Thoracic aorta (tissue), 2 donors: ENCODE measurements at places on chromosomes 12 and 14.

DNA sequence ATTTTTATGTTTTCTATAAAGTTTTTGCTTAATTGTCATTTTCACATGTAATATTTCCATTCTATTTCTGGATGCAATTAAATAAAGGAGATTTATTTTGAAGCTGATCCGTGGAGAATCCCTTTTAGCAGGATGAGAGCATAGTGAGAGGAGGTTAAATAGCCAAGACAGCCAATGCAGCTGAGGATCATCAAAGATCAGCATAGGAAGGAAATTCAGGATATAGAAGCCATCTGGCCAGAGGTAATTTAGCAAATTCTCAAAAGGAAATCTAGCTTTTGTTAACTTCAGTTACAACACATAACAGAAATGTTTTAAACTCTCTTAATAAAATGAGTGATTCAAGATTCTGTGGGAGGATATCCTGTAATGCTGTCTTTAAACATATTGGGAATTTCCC lies 122.8 kb upstream of the PDE3A start:
- H3K27me3 ChIP-seq: no peaks in the 10 kb centered on the region
- H3K27ac ChIP-seq: no peak overlapping the region
- no peaks in the 10 kb centered on the region for H3K4me1 ChIP-seq

GRCh38 chr12:88579601-88580050 lies 645 bp downstream of the KITLG start:
- no peak for DNase-seq
- no peaks in the 10 kb centered on the region for H3K36me3 ChIP-seq
- H3K4me3 ChIP-seq: peak overlapping the region; percentile 88
- peak overlapping the region; percentile 17 for H3K27ac ChIP-seq

DNA sequence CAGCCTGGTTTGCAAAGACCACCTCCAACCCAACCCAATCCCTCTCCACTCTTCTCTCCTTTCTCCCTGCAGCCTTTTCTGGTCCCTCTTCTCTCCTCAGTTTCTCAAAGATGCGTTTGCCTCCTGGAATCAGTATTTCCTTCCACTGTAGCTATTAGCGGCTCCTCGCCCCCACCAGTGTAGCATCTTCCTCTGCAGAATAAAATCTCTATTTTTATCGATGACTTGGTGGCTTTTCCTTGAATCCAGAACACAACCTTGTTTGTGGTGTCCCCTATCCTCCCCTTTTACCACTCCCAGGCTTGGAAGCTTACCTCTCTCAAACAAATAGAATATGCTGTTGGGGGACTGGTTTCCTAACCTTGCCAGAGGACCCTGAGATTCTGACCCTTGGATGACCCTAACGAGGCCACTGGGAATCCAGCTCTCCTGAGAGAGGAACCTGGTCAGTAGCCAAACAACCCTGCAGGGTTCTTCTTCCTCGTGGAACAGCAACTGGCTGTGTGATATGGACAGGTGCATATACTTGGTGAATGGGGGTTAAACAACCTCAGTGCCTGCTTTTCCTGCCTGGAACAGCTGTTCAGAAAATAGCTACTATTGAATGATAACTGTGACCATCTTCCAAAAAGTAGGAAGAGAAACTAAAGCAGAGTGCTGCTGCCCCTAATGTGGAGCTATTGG lies 4.4 kb downstream of the WNT1 start:
- H3K36me3 ChIP-seq: no peaks in the 10 kb centered on the region
- H3K27me3 ChIP-seq: peaks cover 8% of the 10 kb centered on the region
- no peak overlapping the region for H3K4me3 ChIP-seq

- no peaks in the 10 kb centered on the region for H3K4me1 ChIP-seq
- H3K4me3 ChIP-seq: peak overlapping the region; percentile 35
- no peaks in the 10 kb centered on the region for H3K36me3 ChIP-seq
- no peaks in the 10 kb centered on the region for H3K27me3 ChIP-seq
- DNase-seq: no peak
- no peak overlapping the region for H3K27ac ChIP-seq
Measured at GRCh38 chr14:100828031-100828769, 2.3 kb downstream of the MEG3 start.

DNA sequence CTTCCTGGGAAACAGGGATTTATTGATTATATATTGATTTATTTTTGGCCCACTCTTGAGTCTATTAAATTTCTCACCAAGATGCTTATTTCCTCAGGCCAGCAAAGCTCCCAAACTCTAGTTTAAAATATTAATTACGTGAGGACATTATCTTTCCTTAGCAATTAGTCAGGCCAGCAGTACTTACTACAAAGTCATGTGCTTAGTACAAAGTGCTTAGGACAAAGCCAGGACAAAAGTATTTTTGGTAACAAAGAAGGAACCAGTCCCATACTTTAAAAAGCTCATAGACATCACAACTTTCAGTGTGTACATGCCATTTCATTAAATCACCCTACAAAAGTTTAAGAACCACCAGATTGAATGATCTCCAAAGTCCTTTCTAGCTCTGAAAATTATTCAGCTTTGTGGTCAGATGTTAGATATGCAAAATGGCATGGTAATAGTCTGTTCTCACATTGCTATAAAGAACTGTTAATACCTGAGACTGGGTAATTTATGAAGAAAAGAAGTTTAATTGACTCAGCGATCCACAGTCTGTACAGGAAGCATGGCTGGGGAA lies 94.7 kb upstream of the PWP1 start:
- no peak overlapping the region for H3K4me3 ChIP-seq
- H3K36me3 ChIP-seq: no peaks in the 10 kb centered on the region
- DNase-seq: no peak

DNA sequence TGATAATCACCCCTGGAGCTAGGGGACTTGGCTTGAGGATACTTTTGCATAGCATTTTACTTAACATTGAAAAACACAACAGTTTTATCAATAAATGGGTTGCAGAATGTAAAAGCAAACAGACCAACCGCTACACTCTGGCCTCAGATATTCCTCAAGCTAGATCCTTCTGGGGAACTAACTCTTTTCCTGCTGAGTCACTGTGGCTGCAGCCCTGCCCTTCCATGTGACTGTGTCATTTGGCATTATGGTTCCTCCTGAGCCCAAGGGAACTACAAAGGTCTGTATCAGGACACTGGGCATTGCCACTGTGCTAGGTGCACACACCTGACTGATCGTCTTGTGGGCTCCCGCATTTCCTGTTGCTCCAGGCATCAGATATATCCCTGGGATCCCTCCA lies 56.6 kb downstream of the TTC9 start:
- no peak overlapping the region for H3K4me3 ChIP-seq
- H3K27me3 ChIP-seq: no peaks in the 10 kb centered on the region
- peaks cover 13% of the 10 kb centered on the region for H3K4me1 ChIP-seq
- no peaks in the 10 kb centered on the region for H3K36me3 ChIP-seq

DNA sequence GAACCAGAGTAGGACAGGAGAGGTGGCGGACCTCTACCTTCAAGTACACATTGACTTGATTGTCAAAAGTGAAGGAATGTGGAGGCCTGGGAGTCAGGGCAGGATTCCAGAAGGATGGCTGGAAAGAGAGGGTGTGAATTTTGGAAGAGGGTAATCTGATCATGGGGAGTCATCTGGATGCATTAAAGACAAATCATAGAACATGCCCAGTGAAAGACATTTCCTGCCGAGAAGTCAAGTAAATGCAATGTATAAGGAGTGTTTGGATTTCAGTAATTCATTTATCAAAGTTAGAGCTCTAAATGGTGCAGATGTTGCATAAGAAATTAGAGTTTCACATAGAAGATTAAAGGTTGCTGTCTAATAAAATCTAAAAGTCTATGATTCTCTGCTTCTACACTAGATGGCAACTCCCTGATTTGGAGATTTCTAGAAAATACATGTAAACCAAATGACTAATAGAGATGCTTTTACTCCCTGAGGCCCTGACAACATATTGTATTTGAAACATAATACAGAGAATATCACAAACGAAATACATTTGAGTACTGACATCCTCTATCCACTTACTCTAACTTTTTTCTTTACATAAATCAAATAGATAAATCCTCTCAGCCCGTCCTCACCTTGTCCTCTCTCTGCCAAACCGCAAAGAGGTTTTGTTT lies 91.3 kb downstream of the KCNA5 start:
- no peak for DNase-seq
- peaks cover 8% of the 10 kb centered on the region for H3K4me1 ChIP-seq
- no peaks in the 10 kb centered on the region for H3K36me3 ChIP-seq

DNA sequence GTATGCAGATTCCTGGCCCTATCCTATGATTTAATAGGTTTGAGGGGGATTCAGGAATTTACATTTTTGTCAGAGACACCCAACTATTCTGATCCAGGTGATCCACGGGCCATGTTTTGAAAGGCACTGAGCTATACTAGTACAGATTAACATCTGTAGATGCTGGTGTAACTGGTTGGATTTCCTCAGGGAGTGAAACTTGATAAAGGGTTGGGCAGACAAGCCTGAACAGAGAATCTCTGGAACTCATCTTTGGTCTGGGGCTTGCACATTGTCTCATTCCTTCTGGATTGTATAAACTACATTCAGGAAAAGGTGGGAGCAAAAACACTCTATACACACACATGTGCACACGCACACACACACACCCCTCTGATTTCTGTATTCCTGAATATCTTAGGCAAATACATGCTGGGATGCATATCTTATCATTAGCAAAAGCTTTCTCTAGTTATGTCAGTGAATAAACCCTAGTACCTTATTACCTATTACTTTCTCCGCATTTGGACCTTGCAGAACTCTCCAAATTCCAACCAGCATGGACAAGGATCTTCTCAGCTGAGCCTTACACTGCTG lies 104.6 kb downstream of the SLC38A1 start:
- no peak overlapping the region for H3K4me3 ChIP-seq
- no peak overlapping the region for H3K27ac ChIP-seq
- no peaks in the 10 kb centered on the region for H3K27me3 ChIP-seq
- no peaks in the 10 kb centered on the region for H3K36me3 ChIP-seq

GRCh38 chr12:130846369-130846768 lies 7.3 kb upstream of the STX2 start:
- no peak overlapping the region for H3K4me3 ChIP-seq
- H3K36me3 ChIP-seq: no peaks in the 10 kb centered on the region
- DNase-seq: no peak
- H3K27me3 ChIP-seq: no peaks in the 10 kb centered on the region
- H3K27ac ChIP-seq: no peak overlapping the region
- no peaks in the 10 kb centered on the region for H3K4me1 ChIP-seq

- no peak overlapping the region for H3K4me3 ChIP-seq
- H3K27ac ChIP-seq: no peak overlapping the region
- no peaks in the 10 kb centered on the region for H3K27me3 ChIP-seq
- H3K4me1 ChIP-seq: no peaks in the 10 kb centered on the region
Measured at GRCh38 chr12:46282829-46283228, 14.0 kb upstream of the SLC38A1 start.

DNA sequence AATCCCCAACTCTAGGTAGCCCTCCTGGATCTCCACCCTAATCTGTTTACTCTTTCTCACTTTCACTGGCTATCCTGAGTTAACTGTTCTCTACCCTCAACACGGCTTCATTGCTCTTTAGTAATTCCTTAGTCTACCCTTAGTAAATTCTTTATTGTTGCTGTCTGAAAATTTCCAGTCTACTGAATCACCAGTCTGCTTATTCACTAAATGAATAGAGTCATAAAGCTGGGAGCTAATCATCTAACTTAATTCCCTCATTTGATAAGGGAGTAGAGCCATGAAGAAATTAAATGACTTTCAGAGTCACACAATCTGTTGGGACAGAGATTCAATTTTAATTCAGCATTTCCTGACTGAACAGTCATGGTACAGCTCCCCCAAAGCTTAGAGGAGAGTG lies 36.5 kb downstream of the YEATS4 start:
- no peaks in the 10 kb centered on the region for H3K4me1 ChIP-seq
- no peak overlapping the region for H3K27ac ChIP-seq
- no peak overlapping the region for H3K4me3 ChIP-seq

- H3K36me3 ChIP-seq: no peaks in the 10 kb centered on the region
- H3K27ac ChIP-seq: no peak overlapping the region
- peaks cover 18% of the 10 kb centered on the region for H3K4me1 ChIP-seq
- DNase-seq: no peak
- no peaks in the 10 kb centered on the region for H3K27me3 ChIP-seq
Measured at GRCh38 chr14:71472356-71473340, 459.6 kb upstream of the RGS6 start.

DNA sequence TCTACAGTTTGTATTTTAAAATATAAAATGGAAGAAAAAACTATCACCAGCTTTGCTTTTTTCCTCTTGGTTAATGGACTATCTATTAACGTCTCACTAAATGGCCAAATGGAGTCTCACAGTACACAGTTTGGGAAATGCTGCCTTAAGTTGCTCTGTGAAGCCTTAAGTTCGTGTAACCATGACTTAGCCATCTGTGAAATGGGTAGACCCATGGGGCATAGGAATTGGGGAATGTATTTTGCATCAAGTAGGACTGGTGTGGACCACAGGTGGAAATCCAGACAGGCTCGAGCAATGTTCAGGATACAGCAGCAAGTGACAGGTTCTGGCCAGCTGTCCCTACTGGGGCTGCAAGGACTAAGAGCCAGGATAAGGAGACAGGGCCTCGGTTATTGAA lies 4.8 kb downstream of the P2RX7 start:
- no peak overlapping the region for H3K4me3 ChIP-seq
- H3K27me3 ChIP-seq: no peaks in the 10 kb centered on the region
- no peak for DNase-seq
- no peaks in the 10 kb centered on the region for H3K4me1 ChIP-seq
- H3K36me3 ChIP-seq: no peaks in the 10 kb centered on the region
- no peak overlapping the region for H3K27ac ChIP-seq
